Jurkat, Clone E6-1 (cell line): ENCODE measurements at places on chromosomes 13 and 19.

- no peak for DNase-seq
Observed at GRCh38 chr13:67946131-67946530, 716.0 kb upstream of the PCDH9 start.

- no peak for DNase-seq
Observed at GRCh38 chr13:43086181-43086580, 62.8 kb downstream of the DNAJC15 start.

DNA sequence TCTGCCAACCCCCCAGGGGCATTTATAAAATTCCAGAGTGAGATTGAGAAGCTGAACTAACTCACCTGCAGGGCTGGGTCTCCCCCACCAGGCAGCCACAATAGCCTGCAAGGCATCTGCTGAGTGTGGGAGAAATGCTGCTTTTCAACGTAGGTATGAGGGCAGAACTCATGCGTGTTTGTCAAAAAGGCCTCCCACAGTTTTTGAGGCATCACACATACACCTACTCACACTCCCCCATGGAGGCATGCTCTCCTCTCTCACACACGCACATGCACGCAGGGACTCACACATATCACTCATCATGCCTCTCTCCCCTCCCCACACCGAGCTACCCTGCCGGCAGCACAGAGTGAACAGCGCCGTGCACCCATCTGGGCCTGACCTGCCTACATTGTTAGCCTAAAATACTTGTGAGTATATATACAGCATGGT lies 390.5 kb downstream of the FGF9 start:
- no peak for DNase-seq

DNA sequence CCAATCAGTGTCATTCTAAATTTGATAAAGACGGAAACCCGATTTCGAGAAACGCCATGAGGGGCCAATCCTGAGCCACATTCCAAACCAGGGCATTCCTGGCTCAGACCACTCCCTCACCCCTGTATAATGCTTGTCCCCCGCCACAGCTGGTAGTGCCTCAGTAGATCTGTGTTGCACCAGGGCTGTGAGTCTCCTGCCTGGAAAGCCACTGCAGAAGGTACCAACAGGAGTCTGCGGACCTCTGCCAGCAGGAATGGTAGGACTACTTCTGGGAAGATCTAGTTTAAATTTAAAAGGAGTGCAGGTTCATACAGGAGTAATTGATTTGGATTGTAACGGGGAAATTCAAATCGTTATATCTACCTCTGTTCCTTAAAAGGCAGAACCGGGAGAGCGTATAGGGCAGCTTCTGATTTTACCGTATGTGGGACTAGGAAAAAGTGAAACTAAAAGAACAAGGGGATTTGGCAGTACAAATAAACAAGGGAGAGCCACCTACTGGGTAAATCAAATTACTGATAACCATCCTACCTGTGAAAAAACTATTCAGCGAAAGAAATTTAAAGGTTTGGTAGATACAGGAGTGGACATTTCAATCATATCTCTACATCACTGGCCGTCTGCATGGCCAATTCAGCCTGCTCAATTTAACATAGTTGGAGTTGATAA lies 20.8 kb upstream of the ZNF266 start:
- DNase-seq: peak; percentile 25
